ENCODE measurements at places on chromosomes 5 and 9. TPM values are rescaled to one million over a fixed set of nuclear protein-coding genes. Genes with fewer than 3 reads are reported as not detected.

GMCL2 gene
- not detected for polyA plus RNA-seq

CFAP157 gene
- 4.3 TPM for polyA plus RNA-seq

LIX1 gene
- 4.9 TPM for polyA plus RNA-seq

PRSS3 gene
- 3.6 TPM for polyA plus RNA-seq

PCDHGA7 gene
- polyA plus RNA-seq: 2.2 TPM

FOXD4L3 gene
- polyA plus RNA-seq: not detected

PCDHGA10 gene
- polyA plus RNA-seq: 3.7 TPM

ADAMTSL1 gene
- 16.3 TPM for polyA plus RNA-seq

AGPAT2 gene
- 34.4 TPM for polyA plus RNA-seq

OTP gene
- polyA plus RNA-seq: not detected

DNAJA1 gene
- 238 TPM for polyA plus RNA-seq

TLR4 gene
- 9.4 TPM for polyA plus RNA-seq

IFNA8 gene
- polyA plus RNA-seq: not detected

OR1B1 gene
- not detected for polyA plus RNA-seq

MIGA2 gene
- polyA plus RNA-seq: 18.8 TPM

ECM2 gene
- polyA plus RNA-seq: 14.9 TPM

INSYN2B gene
- 1.7 TPM for polyA plus RNA-seq

PCDH1 gene
- 22.4 TPM for polyA plus RNA-seq

TMEM252 gene
- 7.7 TPM for polyA plus RNA-seq

OCLN gene
- polyA plus RNA-seq: 49.7 TPM

TEX48 gene
- polyA plus RNA-seq: not detected

KCNN2 gene
- 4.0 TPM for polyA plus RNA-seq

COL23A1 gene
- 6.2 TPM for polyA plus RNA-seq

FBLL1 gene
- 0.48 TPM for polyA plus RNA-seq

LOX gene
- polyA plus RNA-seq: 40.5 TPM

RALGPS1 gene
- 30.6 TPM for polyA plus RNA-seq

C1QTNF2 gene
- 0.73 TPM for polyA plus RNA-seq

SLC45A2 gene
- 1.0 TPM for polyA plus RNA-seq

SMIM33 gene
- polyA plus RNA-seq: 0.05 TPM

HTR1A gene
- not detected for polyA plus RNA-seq

FGF1 gene
- 17.4 TPM for polyA plus RNA-seq

SLC44A1 gene
- 53.4 TPM for polyA plus RNA-seq

IFNA13 gene
- not detected for polyA plus RNA-seq

GRXCR2 gene
- not detected for polyA plus RNA-seq

IFNA2 gene
- polyA plus RNA-seq: not detected

RORB gene
- 0.20 TPM for polyA plus RNA-seq

FCN1 gene
- polyA plus RNA-seq: 0.83 TPM

RAB14 gene
- 109 TPM for polyA plus RNA-seq

VAV2 gene
- 35.2 TPM for polyA plus RNA-seq

TTLL11 gene
- 7.7 TPM for polyA plus RNA-seq

GPRIN1 gene
- polyA plus RNA-seq: 2.2 TPM

ZNF879 gene
- polyA plus RNA-seq: 7.7 TPM

PKD2L2 gene
- polyA plus RNA-seq: 0.48 TPM

TRPM6 gene
- polyA plus RNA-seq: 1.1 TPM

SPATA31A3 gene
- not detected for polyA plus RNA-seq

ADAMTS6 gene
- polyA plus RNA-seq: 3.2 TPM

TEK gene
- polyA plus RNA-seq: 34.4 TPM

BTNL3 gene
- not detected for polyA plus RNA-seq
